Right ventricle myocardium inferior (tissue), 1 donor: ENCODE measurements at places on chromosomes 1 and 21.

DNA sequence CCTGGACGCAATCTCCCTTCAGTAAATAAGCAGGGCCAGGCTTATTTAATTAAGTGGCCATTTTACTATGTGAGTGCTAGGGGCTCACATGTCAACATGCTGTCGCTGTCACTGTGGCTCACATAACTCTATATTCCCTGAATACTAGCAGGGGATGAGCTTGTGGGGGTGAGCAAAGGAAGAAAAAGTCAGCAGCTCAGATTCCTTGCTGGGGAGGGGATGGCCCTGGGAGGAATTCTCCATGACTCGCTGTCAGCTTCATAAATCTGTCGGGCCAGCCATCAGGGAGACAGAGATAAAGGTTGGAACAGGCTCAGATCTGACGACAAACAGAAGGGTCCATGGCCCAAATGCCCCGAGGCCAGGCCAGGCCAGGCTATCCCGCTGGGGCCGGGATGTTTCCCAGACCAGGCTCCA is 26.0 kb upstream of the PLEKHG5 start:
- DNase-seq, result peak; percentile 33

DNA sequence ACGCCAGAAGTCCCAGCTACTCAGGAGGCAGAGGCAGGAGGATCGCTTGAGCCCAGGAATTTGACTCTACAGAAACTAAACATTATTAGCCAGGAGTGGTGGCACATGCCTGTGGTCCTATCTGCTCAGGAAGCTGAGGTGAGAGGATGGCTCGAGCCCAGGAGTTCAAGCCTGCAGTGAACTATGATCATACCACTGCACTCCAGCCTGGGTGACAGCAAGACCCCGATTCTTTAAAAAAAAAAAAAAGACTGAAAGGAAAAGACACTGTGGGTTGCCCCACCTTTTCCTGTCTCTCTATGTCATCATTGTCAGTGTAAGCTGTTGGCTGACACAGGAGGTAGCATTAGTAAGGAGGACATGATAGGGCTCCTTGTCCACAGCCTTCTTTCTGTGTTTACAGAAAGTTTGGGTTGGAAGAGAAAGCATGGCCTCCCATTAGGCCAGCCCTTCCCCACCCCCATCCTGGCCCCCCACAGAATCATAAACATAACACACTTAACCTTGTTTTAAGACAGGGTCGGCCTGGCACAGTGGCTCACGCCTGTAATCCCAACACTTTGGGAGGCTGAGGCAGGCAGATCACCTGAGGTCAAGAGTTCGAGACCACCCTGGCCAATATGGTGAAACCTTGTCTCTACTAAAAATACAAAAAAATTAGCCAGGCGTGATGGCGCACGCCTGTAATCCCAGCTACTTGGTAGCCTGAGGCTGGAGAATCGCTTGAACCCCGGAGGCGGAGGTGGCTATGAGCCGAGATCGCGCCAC is 20.6 kb upstream of the RCAN3 start:
- no peak for DNase-seq

GRCh38 chr21:24093032-24093431 is 1514.2 kb downstream of the MRPL39 start:
- no peak for DNase-seq

DNA sequence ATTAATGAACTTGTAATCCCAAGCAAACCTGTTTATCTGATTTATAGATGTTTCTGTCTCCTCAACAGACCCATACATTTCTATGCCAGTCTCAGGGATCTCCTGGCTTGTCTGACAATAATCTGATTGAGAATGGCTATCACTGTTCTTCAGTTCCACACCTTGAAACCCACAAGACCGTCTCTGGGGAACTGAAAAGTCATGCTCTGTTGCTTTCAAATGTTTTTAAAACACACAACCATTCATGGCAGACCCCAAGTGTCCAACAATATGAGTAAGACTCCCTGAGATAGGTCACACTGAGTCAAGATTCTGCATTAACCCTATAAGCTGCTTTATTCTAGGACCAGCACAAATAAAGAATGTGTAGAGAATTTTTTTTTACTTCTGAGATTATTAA is 611.2 kb upstream of the PLXNA2 start:
- no peak for DNase-seq

DNA sequence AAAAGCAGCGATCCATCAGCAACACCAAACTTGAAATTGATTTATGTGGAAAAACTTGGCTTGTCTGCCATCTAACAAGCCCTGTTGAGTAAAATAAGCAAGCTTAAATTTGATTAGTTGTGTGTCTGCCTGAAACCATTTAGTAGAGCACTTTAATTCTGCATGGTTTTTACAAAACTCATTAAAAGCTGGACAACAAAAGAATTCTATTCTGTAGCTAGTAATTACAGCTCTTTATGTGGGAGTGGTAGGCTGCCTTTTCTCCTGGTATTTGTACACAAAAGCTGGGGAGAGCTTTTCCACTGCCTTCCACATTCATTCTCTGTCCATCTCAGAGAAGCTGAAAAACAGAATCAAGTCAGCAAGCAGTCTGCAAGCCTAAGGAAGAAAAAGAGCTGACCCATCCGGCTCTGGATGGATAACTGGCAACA is 1.7 kb downstream of the ETS2 start:
- DNase-seq, result no peak

GRCh38 chr21:35538386-35538785 is 489.3 kb upstream of the RUNX1 start:
- no peak for DNase-seq

DNA sequence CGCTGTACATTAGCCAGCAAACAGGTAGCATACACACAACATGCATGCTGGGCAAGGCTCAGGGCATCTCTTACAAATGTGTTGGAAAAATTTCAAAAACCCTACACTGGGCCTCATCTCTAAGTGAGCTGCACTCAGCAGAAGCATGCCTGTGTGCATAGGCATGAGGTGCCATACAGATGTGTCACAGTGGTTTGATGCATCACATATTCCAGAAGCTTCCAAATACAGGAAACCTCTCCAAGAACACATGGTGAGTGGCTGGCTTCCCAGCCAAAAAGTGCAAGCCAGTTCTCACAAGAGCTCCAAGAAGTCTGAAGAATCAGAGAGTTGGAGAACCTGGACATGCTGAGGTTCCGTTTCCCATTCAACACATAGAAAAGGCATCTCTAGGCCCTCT is 58.3 kb downstream of the CD46 start:
- DNase-seq, result no peak

DNA sequence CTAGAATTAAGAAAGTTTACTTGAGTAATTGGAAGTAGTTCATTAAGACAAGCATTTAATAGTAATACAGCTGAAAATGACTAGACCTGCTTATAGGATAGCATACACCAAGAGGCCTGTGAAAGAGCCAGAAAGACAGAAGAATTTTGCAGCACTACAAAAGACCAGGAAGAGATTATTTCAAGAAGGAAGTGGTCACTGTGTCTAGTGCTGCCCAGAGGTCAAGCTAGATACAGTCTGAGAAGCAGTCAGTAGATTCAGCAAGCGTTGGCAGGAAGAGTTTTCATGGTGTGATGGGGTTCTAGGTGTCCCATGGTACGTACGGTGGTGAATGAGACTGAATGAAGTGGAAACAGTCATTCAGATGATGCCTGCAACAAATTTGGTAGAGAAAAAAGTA is 31.5 kb downstream of the RGS8 start:
- DNase-seq, result no peak

DNA sequence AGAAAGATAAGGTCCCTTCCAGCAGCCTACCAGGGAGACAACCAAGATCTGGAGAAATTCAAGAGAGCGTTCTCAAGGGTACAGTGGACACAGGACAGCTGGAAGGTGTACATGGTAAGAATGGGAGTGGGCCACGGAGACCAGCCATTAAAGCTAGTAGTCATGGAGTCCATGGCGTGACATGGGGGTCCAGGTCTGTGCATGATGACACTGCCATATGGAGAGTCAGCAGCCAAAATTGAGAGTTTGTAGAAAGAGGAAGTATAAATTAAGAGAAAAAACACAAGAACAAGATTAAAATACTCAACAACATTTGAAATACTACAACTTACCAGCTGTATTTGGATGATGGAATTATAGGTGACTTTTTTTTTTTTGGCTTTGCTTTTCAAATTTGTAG is 7.9 kb upstream of the LORICRIN start:
- no peak for DNase-seq

DNA sequence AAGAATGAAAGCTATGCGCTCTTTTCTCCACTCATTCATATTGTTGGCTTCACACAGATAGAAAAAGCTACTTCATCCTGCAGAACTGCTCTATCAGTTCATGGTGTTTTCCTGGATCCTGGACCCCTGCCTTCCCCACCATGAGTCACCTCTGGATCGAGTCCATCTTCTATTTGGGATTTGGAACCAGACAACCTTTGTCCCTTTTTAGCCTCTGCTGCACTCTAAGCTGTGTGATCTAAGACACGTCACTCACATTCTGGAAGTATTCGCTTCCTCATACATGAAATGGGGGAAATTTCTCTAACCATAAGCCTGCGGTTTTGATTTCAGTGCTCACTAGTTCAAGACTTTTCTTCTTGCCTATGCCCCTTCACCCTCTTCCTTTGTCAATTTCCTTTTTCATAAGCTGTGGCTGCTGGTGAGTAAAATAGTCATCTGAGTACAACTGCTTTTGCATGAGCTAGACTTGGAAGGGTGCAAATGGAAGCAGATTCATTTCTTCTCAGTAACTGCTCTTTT is 14.1 kb upstream of the DEGS1 start:
- no peak for DNase-seq

- no peak for DNase-seq
Measured at GRCh38 chr21:46077674-46078101, 20.2 kb upstream of the COL6A2 start.

DNA sequence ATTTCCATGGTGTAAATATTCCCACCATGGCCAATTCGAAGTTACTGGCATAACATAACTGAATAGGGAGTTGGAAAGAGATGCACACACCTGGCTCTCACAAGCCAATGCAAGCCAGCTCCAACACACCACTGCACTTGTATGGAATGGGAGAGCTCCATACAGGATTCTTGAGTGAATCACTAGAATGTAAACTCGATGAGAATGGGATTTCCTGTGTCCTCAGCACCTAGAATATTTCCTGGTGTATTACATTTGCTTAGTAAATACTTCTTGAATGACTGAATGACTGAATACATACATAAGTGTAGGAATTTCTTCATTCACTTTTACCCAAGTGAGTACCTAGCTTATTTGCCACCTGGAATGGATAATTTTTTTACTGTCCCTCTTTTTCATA is 16.2 kb upstream of the PPIE start:
- DNase-seq, result no peak

DNA sequence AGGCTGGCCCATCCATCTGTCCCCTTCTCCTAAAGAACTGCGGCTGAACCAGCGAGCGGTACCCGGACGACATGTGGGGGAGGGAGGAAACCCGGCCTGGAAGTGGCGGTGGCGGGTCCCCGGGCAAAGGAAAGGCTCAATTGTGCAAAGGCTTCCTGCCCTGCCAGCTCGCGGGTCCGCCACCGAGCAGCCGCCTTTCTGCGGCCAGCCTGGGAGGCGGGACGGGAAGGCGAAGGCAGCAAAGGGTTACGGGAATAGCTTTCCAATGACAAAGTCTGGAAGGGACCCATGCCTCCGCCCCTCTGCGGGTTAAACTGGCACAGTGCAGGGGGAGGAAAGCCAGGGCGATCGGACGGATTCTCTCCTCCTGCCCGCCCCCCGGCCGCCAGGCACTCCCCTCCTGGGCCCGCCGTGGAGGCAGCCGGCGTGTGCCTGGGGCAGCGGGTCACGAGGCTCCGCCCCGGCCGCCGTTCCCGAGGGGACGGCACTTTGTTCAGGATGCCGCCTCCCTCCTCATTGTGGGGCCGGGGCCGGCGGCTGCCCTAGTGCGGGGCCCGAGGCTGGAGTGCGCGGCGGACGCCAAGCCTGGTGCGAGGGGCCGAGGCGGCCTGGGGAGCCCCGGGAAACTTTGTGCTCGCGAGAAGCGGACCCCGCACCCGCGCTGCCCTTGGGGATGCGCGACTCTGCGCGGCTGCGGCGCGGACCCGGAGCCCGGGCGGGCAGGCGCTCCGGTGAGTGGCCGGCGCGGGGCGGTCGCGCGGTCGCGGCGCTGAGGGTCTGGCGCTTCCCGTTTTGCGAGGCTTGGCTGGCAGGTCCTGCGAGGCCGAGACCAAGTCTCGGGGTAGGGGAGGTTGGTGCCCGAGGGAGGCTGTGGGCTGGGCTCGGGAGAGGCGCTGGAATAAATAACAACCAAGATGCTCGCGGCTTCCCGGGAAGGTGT is at the start of gene NAV1:
TSS of gene NAV1 (plus strand) at position 516 of the 940 bp plus-strand sequence. CDS start 83,758 bp downstream, outside the sequence.
- peak; percentile 72 for DNase-seq

DNA sequence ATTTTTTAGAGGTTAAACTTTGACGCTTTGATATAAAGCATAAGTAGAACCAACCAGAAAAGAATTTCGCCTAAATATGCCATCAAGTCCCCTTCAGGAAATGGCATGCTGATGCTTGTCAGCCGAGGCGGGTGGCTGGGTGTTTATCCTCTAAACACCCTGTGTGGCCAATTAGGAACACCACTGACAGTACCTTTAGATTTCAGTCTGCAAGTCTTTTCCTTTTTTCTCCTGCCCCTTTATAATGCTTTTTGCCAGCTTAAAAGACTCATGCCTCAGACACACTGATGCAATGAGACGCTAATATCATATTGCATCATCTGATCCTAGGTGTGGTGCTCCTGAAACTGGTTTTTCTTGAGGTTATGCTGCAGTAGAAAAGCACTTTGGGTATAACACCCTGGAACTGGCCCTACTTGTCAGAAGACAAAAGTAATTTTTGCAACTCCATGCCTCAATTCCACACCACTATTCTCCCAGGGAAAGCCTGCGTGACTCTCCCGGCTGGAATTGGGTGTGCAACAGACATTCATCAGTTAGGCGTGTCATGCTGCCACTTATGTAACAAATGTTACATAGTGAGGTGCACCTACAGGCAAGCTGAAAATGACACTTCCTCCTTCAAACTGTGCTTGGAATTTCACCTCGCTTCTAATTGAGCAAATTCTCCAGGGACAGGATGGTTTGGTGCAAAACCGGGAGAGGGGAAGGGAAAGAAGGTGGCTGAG is 2.0 kb upstream of the RCC2 start:
- no peak for DNase-seq

- DNase-seq, result no peak
Measured at GRCh38 chr21:16855164-16855667, 657.6 kb upstream of the CXADR start.

- DNase-seq, result no peak
Measured at GRCh38 chr1:59309795-59310548, 13.1 kb downstream of the FGGY start.

GRCh38 chr1:155961937-155962336 is 16.4 kb downstream of the ARHGEF2 start:
- peak; percentile 83 for DNase-seq

- no peak for DNase-seq
Measured at GRCh38 chr1:159201642-159202041, 3.0 kb upstream of the ACKR1 start.

GRCh38 chr1:104291156-104291555 is 541.5 kb downstream of the AMY1C start:
- DNase-seq, result no peak
